PC-9 (cell line): ENCODE measurements at places on chromosomes 6 and 20. TPM values are rescaled to one million over a fixed set of nuclear protein-coding genes. Genes with fewer than 3 reads are reported as not detected.

Gene MYBL2
- 124 and 152 TPM in 2 replicates for total RNA-seq

Gene BNIP5
- total RNA-seq, result not detected in 2 replicates

Gene CST3
- 262 and 355 TPM in 2 replicates for total RNA-seq

Gene TRIM31
- total RNA-seq, result not detected in 2 replicates

DNA sequence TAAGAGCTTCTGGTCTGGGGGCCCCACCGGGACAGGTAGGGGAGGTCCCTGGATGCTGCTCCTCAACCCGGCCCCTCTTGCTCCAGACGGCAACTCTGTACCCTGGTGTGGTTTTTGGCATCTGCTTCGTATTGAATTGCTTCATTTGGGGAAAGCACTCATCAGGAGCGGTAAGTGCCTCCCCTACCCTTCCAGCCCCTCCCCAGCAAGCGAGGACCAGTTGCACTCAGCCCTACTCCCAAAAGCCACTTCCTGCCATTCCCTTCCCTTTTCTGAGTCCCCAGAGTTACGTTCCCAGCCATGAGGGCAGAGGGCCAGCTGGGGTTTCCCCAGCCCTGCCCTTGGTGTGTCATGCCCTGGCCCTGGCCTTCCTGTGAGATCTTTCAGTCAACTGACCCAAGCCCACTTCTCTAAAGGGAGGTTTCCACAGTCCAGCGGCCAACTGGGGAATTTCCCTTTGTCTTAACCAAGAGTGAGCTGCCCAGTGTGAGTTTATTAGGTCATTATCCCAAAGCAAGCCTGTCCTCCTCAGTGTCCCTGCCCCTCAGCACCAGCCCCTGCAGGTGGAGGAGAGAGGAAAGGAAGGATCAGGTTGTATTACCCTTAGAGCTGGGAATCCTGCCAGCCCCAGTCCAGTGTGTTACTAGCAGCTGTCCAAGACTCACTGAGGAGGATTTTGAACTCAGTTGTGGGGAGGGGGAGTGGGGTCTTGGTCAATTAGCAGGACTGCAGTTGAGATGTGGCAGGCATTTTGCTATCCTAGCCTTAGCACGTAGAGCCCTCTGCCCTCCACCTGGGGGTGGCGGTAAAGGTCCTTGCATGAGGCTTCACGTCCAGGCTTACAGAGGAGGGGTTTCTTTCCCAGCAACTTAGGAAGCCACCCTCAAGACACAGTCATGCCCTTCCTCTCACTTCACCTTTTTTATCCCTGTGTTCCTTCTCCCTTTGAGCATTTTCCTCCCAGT is 45.8 kb downstream of the TM9SF4 start:
- no peak for DNase-seq

DNA sequence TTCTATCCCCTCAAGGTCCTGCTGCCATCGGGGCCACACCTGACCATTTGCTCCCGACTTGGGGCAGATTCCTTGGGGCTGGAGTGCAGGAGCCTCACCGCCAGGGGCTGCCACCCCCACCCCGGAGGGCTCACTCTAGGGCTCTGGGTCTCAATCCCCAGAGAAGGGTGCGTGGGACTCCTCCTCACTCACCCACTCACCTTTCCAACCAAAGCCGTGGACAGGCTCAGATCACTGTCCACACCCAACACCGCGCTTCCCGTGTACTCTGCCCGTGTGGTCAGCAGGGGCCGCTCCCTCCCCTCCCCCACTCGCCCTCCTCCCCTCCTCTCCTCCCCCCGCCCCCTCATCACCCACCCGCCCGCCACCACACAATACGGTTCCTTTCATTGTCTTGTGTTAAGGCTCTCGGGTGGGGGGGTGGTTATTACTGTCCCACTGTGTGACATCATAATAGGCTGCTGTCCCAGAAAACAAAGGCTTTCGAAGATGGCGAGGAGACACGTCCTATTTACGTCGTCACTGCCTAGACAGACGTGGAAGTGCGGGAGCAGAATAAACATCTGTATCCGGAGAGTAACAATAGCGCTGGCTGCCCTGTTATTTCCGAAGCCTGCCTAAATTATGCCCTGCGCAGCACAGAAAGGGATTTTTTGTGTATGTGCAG is 85.8 kb downstream of the YTHDF1 start:
- DNase-seq, result no peak

- no peak for DNase-seq
Observed at GRCh38 chr6:143734641-143735063, 56.9 kb downstream of the PHACTR2 start.

DNA sequence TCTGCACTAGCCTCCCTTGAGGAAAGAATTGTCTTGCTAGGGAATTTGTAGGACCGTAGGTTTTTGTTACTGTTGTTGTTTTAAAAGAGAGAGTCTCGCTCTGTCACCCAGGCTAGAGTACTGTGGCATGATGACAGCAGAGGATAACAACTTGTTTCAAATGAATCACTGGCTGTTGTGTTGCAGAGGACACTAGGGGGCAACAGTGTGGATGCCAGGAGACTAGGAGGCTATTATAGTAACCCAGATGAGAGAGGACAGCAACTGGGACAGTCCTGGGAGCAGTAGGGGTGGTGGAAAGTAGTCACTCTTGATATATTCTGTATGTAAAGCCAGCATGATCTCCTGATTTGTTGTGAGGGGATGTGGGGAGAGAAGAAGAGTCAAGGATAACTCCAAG is 41.8 kb upstream of the LAMA4 start:
- DNase-seq, result peak; percentile 31

- no peak for DNase-seq
Observed at GRCh38 chr6:89862698-89863097, 31.6 kb upstream of the GJA10 start.

GRCh38 chr6:168156742-168157265 is 77.8 kb upstream of the FRMD1 start:
- no peak for DNase-seq

DNA sequence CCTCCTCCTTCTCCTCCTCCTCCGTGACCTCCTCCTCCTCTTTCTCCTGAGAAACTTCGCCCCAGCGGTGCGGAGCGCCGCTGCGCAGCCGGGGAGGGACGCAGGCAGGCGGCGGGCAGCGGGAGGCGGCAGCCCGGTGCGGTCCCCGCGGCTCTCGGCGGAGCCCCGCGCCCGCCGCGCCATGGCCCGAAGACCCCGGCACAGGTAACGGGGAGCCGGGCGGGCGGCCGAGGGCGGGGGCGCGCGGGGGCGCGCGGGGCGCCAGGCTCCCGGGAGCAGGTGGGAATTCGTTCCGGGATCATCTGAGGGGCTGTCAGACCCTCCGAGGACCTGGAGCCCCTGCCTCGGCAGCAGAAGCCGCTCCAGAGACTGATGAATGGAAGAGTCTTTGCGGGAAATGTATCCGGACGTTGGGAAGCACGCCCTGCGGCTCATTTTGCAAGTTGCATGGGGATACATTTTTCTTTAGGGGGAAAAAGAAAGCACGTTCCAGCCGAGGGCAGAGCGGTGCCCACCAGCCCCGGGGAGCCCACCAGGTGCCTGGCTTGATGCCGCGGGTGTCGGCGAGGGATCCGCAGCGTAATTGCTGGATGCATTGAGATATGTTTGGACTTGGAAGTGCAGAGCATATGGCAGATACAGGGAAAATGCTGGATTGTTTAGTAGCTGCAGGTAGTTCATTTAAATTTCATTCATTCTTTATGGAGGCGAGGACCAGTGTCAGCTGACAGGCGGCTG is 394 bp downstream of the MYB start:
- peak; percentile 5 for DNase-seq

- peak; percentile 32 for DNase-seq
Observed at GRCh38 chr6:44249082-44249748, 2.3 kb downstream of the HSP90AB1 start.

- no peak for DNase-seq
Observed at GRCh38 chr6:149212892-149213801, 104.4 kb upstream of the TAB2 start.

DNA sequence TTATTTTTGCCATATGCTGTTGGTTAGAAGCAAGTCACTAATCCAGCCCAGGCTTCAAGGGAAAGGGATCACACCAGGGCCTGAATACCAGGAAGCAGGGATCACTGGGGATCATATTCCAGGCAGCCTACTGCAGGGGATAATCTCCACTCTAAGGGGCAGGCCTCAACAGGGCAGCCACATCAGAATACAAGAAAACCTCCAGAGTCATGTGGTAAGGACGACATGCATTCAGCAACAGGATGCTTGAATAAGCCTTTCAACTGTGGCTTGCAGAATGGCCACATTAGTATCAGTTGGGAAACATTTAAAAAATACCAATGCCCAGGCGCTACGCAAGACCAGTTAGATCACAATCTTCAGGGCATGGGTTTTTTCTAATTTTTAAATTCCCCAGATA is 109.1 kb downstream of the LY86 start:
- DNase-seq, result no peak

DNA sequence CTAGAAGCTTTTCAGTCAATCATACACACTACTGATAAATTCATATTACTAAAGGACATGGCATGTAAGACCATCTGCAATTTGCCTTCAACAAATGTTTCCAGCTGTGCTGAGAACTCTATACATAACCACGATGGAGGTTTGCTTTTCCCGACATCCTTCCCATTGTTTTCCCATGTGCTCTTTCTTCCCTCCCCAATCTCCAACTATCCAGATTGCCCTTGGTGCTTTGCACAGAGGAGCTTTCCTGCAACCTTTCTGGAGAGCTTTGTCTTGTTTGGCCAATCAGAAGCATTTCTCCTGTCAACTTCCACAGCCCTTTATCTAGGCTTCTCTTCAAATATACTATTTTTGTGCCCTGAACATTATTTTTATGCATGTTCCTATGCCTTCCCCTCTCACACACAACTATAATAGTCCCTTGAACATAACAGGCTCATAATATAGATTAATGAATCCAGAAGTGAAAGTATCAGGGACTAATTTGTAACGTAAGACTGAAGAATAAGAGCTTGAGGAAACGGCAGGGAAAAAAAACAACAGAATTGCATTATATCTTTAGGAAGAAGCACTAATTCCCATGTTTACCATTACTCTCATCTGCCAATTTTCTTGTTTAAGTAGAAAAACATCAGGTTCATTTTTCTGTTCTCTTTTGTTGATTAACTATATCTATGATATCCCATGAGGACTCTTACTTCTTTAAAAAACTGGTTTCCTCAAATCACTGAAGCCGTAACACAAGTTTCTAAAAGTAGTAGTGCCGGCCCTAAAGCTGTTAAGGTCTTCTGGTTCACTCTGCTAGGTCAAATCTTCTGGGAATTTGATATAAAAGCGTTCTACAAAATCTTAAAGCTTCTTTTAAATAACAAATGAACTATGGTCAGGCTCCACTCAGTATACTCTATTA is 20.1 kb downstream of the SMLR1 start:
- no peak for DNase-seq

- no peak for DNase-seq
Observed at GRCh38 chr6:113461153-113461932, 395.8 kb upstream of the MARCKS start.

DNA sequence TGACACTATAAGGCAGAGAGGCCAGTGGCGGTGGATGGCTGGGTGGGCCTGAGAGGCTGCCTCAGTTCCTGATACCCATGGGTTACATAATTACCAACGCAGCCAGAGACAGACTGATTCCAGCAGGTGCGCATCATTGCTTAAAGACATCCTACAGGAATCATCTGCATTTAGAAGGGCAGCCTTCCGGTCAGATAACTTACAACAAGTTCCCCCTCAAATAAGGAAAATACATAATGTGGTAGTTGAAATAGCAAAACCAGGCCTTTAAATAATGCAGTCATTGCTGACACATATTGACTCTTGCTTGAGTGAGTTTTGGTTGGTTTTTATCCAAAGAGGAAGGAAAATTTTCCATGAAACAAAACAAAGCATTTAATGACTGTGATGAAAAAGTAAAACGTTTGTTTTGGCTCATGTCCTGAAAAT is 81.9 kb downstream of the SIM1 start:
- no peak for DNase-seq

GRCh38 chr6:93139408-93140081 is 279.8 kb downstream of the EPHA7 start:
- DNase-seq, result no peak

GRCh38 chr6:165552248-165552736 is 110.7 kb downstream of the PDE10A start:
- DNase-seq, result no peak

- DNase-seq, result no peak
Observed at GRCh38 chr6:68559716-68560115, 75.4 kb upstream of the ADGRB3 start.

GRCh38 chr20:7085467-7085866 is 318.0 kb downstream of the BMP2 start:
- no peak for DNase-seq
